HEK293T (cell line): ENCODE measurements at places on chromosomes 2 and 18.

GRCh38 chr2:84302513-84303412 lies 156.3 kb downstream of the SUCLG1 start:
- peak; percentile 62 for DNase-seq

DNA sequence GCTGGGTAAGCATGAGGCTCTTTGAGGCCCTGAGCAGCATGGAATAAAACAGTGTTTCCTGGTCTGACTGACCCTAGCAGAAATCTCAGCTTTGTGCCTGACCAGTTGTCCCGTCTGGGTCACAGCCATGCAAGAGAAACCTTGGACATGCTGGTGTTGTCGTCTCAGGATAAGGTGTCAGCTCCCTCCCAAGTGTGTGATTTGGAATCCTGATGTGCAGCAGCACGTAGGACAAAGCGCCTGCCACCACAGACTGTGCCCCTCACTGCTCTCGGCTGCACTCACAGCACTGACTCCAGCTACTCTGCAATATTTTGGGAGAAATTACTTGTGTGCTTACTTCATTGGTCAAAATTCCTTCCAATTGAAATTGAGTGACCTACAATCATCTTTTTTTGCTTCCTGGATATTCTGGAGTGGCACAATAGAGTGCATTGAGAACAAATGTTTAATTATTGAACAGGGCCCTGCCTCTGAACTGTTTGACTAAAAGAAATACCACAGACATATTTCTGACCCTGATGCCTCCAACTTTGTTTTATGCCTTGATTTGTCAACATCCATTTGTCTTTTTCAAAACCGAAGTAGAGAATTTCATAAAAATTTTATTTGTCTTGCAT lies 352.4 kb downstream of the SOCS6 start:
- DNase-seq = no peak

GRCh38 chr2:223601932-223602666 lies at the start of gene SCG2:
TSS of gene SCG2 (minus strand) at chr2:223602361. CDS start at chr2:223599282, 3,079 bp downstream.
- peak; percentile 76 for DNase-seq

DNA sequence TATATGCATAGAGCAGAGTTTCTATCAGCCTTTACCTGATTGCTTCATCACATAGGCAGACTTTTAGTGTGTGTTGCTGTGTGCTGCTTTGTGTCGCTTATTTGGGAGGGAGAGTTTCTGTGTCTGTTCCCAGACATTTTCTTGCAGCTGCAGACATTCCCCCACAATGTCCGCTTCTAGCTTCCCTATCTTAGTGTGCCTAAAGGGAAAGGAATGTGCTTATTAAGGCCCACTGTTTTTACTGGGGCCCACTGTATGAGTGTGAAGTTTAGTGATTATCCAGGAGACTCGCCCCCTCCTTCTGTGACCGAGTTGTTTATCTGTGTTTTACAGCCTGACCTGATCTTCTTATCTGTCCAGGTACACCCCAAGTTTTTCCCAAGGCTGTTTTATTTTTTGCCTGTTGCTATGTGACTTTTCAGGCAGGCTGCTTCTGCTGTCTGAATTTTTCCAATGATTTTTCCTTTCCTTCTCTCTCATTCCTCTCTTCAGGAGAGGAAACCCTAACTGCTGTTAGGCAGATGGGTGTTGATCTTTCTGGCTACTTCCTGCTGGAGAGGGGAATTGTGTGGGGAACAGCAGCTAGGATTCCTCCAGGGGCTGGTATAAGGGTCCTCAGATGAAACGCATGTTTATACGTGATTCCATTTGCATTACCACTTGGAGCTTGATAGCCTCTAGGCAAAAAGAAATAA lies 47.6 kb downstream of the STK17B start:
- DNase-seq = no peak

GRCh38 chr2:54073796-54074195 lies 41.6 kb upstream of the ACYP2 start:
- no peak for DNase-seq

DNA sequence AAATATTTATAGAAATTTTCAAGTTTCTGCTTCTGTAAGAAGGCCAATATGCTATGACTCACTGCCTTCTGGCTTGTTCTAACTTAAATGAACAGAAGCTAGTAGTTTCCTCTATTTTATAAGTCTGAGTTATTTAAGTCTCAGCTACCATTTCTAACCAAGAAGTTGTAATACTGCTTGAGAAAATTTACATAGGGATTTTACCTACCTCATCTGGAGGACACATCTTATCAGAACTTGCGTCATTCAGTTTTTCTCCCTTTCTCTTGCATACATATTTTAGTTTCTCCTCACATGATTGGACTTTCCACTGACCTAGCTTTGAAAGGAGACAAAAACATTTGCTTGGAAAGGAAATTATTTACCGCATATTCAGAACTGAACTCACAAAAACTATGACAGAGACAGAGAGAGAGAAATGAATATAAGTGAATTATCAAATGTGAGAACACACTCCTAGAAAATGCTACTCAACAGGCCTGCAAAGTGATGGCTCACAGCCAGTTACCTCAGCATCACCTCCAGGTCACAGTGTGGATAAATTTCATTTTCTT lies 81.1 kb upstream of the CD302 start:
- DNase-seq = no peak

DNA sequence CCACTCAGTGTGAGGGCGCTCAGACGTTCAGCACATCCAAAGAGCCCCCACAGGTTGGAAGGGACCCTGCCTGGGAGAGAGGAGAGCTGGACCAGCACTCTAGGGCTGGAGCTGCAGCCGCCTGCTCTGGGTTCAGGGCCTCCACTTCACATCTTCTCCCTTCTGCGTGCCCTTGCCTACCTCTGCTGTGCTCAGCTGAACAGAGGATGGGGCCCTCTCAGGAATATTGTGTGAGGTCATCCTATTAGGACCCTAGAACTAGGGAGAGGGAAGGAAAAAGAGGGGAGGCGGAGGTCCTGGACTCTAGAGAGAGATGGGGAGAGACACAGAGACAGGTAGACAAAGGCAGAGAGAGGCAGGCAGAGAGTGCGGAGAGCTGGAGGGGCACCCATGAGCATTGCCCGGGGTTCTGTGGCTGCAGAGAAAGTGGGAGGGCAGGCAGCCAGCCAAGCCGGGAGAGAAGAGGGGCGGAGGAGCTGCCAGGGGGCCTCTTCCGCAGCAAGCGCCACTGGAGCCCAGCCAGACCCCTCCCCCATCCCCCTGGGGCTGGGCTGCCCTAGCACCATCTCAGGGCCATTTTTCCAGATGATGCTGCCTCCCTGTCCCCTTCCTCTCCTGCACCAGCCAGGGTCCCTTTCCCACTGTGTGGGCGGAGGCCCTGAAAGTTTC lies 8.3 kb upstream of the TNS1 start:
- DNase-seq = peak; percentile 16

GRCh38 chr2:68418419-68418818 lies 48.7 kb downstream of the FBXO48 start:
- no peak for DNase-seq

- no peak for DNase-seq
Measured at GRCh38 chr2:174561283-174561971, 36.2 kb downstream of the WIPF1 start.

- DNase-seq = no peak
Measured at GRCh38 chr2:208711598-208711997, 305.0 kb downstream of the PTH2R start.

- no peak for DNase-seq
Measured at GRCh38 chr2:234165421-234165820, 114.9 kb downstream of the SPP2 start.

DNA sequence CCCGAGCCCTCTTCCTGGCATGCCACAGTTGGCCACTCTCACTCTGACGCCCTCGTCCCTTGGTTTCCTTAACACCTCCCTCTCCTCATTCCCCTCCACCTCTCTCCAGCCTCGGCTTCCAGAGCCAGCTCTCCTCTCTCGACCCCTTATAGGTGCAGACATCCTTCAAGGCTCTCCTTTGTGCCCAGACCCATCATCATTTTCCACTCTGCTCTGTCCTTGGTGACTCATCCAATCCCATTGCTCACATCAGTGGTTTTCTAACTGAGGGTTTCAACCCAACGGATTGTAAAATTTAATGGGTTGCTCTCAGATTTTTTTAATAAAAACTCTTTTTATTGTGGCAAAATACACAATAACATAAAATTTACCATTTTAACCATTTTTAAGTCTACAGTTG lies 6.2 kb downstream of the ST8SIA5 start:
- DNase-seq = no peak

DNA sequence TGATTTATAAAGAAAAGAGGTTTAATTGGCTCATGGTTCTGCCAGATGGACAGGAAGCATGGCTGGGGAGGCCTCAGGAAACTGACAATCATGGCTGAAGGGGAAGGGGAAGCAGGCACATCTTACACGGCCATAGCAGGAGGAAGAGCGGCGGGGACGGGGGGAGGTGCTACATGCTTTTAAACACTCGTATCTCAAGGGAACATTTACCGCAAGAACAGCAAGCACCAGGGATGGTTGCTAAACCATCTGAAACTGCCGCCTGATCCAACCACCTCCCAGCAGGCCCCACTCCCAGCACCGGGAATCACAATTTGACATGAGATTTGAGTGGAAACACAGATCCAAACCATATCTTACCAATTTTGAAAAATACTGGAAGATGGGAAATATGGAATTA lies 362.8 kb downstream of the FBXO15 start:
- DNase-seq = no peak

DNA sequence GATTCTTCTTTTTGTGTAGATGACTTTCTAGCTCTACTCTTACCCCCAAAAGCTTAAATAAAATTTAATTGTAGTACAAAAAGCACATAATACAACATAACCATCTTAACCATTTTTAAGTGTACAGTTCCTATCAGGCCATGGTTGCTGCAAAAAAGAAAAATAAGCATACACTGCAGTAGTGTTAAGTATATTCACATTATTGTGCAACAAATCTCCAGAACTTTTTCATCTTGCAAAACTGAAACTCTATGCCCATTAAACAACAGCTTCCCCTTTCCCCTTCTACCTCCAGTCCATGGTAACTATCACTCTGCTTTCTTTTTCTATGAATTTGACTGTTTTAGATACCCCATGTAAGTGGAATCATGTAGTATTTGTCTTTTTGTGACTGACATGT lies 18.1 kb downstream of the PPM1B start:
- no peak for DNase-seq

GRCh38 chr2:150944315-150944714 lies 317.3 kb downstream of the RBM43 start:
- no peak for DNase-seq

- no peak for DNase-seq
Measured at GRCh38 chr2:27772804-27773203, 1.3 kb downstream of the MRPL33 start.

- no peak for DNase-seq
Measured at GRCh38 chr18:56647071-56647470, 4.1 kb upstream of the WDR7 start.

- DNase-seq = peak; percentile 54
Measured at GRCh38 chr2:43178602-43179542, 47.5 kb downstream of the ZFP36L2 start.

- DNase-seq = no peak
Measured at GRCh38 chr2:100011272-100011731, 131.1 kb downstream of the AFF3 start.

- no peak for DNase-seq
Measured at GRCh38 chr2:44389895-44390294, 28.1 kb downstream of the CAMKMT start.

DNA sequence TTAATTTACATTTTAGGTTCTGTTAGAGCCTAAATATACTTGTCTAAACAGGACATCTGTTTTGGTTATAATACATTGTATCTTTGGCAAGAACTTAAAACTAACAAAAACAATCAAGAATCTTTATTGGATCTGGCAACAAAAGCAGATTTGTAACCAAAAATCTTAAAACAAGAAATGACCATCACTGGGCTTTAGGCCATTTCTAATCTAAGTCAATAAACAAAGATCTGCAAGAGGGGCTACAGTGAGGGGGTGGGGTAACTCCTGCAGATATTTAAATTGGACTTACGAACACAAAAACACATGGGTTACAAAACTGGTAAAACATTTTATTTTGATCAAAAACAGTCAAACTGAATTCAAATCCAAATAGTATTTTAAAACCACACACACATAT lies 77.3 kb downstream of the SRBD1 start:
- DNase-seq = no peak

DNA sequence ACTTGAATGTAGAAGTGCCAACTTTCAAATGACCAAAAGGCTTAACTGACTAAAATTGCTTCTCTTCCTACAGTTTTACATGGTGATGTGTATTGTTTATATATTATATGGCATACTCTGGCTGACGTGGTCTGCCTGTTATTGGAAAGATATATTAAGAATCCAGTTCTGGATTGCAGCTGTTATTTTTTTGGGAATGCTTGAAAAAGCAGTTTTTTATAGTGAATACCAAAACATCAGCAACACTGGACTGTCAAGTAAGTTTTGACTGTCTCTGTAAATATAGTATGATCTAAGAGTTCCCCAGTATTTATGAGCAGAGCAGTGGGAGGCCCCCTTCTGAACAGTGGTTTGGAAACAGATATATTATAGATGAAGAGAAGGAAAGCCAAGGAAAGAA lies 26.2 kb downstream of the TMEM87B start:
- DNase-seq = no peak

- peak; percentile 46 for DNase-seq
Measured at GRCh38 chr2:98730053-98730706, 752 bp downstream of the MGAT4A start.

- DNase-seq = no peak
Measured at GRCh38 chr2:236641051-236641726, 71.6 kb downstream of the ACKR3 start.
